T-helper 22 cell (primary cell): ENCODE measurements at places on chromosomes 13 and 19.

- no peak for DNase-seq
Measured at GRCh38 chr19:3655402-3656072, 28.9 kb upstream of the CACTIN start.

GRCh38 chr19:5339198-5339949 lies 1.2 kb downstream of the PTPRS start:
- DNase-seq: no peak

GRCh38 chr13:60182907-60183306 lies 19.2 kb upstream of the DIAPH3 start:
- no peak for DNase-seq

DNA sequence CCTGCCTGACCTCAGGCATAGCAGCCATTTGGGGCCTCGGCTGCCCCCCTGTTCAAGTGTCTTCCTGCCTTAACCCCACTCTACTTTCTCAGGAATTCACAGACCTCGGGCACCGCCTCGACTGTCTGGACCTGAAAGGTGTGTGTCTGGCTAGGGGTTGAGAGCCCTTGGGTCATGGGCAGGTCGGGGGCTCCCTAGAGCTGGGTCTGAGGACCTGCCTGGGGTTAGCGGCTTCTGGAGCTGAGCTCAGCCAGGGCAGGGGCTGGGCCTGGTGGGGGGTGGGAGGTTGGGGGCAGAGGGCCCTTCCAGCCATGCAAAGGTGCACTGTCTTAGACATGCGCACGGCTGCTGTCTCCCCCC lies 20.7 kb downstream of the NKPD1 start:
- DNase-seq: no peak

DNA sequence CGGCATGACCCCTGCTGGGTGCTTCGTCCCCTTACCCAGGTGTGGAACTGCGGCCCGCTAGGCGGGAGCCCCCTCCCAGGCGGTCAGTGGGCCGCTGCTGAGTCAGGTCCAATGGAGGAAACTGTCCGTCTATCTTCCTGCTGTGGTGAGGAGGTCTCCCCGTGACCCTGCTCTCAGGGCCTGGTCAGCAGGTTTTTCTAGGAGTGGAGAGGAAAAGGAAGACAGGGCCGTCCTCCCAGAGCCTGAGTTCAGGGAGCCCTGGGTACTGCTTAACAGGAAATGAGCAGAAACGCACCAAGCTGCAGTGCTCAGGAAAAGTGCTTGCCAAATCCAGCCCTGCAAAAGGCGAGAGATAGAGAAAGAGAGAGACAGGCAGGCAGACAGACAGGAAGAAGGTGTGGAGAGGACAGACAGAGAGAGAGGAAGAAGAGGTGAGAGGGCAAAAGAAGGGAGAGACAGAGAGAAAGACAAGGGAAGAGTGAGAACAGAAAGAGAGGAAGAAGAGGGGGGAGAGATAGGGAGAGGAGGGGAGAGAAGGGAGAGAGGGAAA lies 10.3 kb downstream of the SH3GL1 start:
- DNase-seq: no peak

DNA sequence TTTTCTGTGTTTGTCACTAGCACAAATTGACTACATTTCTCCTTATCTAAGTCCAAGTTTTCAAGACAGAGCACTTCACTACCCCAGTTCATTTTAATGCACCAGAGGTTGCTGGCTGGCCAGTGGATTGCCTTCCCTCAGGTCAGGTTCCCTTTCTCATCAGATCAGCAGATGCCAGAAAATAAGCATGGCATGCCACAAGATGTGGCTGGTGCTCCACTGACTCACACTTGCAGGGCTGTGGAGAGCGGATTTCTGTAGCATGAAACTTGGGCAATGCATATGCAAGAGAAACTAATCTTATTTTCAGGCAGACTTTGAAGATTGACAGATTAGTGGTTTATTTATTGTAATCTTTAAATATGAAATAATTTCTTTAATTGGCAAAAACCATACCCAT lies 79.5 kb downstream of the RUBCNL start:
- DNase-seq: no peak

DNA sequence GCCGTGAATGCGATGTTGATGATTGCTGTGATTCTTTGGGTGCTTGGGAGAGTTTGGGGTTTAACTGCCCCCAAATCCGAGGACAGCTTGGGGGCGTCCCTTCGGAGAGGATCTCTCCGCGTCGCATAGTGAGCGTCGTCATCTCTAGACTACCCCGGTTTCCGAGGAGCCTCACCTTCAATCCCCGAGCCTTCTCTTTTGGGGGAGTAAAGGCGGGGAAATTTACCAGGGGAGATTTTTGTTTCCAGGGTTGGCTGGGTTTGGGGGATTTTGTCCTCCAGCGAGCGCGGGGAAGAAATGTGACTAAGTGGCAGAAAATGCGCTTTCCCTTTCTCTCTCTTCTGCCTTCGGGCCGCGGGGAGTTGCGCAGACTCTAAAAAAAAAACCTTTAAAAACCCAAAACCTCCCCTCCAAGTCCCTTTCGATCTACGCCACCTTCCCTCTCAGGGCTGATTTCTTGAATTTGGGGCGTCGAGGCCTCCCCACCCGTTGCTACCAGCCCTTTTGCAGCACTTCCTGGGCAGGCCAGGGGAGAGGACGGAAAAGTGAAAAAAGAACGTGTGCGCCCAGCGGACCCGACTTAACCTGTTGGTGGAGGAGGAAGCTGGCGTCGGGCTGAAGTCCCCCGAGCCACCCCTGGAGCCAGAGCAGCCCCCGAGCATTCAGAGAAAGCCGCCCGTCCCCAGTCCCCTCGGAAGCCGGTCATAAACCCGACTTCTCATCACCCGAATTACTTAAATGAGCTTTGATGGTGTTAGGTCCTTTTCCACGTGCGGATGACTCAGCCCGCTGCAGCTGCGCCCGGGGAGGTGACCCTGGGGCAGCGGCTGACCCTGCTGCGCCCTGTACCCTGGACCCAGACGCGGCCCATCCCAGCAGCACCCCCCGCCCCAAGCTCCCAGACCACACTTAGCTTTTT lies 17.7 kb downstream of the NFIX start:
- no peak for DNase-seq
